ENCODE measurements at places on chromosomes 16 and 17.

- peak; percentile 68 for DNase-seq
Observed at GRCh38 chr17:50114849-50115357, 15.1 kb downstream of the SAMD14 start.

GRCh38 chr16:14193316-14193871 is 122.3 kb downstream of the MRTFB start:
- DNase-seq = no peak

DNA sequence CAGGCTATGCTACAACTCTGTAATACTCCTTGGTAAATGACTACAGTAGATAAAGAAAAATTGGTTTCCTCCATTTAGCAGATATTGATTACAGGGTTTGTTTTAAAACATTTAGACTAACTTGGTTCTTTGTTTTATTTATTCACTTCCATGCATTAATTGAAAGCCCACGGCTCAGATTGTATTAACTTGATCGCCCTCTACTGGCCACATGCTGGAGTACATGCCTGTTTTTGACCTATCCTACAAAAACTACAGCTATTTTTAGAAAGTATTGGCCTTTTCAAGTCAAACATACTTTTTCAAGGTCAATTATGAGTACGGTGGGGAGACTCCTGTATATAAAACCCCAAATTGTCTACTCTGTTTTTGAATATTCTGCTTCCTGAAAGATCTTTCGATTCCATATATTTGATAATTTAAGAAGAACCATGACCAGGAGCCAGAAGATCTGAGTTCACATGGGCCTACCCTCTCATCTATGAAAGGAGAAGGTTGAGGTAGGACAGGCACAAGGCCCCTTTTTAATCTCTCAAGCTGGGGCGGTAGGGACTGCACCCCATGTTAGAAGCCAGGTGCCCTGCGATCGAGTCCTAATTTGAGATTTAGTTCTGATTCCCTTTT is 51.8 kb downstream of the CA10 start:
- DNase-seq = peak; percentile 13

DNA sequence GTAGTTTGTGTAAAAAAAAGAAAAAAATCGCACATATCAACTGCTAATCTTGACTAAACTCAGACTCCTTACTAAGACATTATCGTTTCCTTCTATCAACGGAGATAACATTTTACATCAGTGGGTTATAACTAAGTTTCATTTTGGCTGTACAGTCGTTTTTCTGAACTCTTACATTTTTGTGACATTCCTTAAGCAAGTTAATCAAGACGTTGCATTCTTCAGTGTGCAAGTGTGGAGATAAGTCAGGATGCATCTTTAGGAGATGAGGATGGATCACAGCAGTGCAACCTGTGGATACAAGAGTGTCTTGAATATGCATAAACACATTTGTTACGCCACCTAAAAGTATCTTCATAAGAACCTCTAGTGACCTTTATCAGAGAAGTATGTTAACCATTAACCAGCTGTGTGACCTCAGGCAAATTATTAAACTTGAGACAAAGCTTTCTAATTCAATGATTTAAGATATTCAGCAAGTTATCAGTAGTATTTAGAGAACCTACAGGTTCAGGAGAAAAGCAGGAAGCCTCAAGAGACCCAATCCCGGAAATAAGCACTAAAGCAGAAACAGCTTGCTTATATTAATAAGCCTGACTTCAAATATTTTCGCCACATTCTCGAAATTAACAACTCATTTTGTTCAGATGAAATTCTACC is 9.4 kb downstream of the CMC2 start:
- no peak for DNase-seq

GRCh38 chr16:70738083-70738977 is 52.5 kb upstream of the MTSS2 start:
- DNase-seq = peak; percentile 64

GRCh38 chr17:83180996-83181481 is 101.6 kb downstream of the METRNL start:
- no peak for DNase-seq

DNA sequence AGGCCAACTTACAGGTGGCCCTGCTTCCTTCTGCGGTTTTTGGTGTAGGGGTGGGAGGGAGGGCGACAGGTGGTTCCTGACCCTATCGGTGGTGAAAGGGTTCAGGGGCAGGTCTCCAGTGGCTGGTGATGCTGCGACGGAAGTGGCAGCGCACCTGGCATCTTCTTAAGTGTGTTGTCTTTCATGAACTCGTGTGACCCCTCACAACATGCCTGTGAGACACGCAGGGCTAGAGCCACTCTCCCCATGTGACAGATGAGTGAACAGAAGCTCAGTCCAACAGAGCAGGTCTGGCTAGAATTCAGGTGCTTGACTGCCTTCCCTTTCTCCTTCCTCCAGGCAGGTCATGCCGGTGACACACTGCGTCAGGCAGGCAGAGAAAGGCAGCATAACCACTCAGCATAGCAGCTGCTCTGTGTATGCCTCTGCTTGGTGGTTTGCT is 8.0 kb downstream of the TNFAIP1 start:
- DNase-seq = no peak

GRCh38 chr16:85569615-85570212 is 43.4 kb upstream of the GSE1 start:
- DNase-seq = peak; percentile 66

- DNase-seq = no peak
Observed at GRCh38 chr17:32492264-32492589, 5.4 kb downstream of the CDK5R1 start.

DNA sequence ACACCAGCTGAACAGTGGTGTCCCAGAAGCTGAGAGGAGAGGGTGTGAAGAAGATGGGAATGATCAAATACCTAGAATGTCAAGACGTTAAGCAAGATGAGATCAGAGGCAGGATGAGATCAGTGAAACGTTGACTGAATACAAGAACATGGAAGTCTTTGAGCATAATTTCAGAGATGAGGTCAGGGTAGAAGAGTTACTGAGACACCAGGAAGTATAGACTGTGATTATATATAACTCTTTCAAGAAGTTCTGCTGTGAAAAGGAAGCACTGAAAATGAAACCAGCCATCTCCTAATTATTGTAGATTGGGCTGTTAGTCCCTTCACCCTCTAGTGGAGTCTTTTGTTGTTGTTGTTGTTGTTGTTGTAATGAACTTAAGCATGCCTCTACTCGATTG is 9.1 kb downstream of the SHCBP1 start:
- DNase-seq = no peak

GRCh38 chr16:27217256-27217655 is 13.9 kb downstream of the KDM8 start:
- no peak for DNase-seq

GRCh38 chr16:48236286-48236685 is 7.8 kb upstream of the LONP2 start:
- no peak for DNase-seq

- no peak for DNase-seq
Observed at GRCh38 chr17:28074010-28074409, 31.5 kb downstream of the NLK start.

- DNase-seq = no peak
Observed at GRCh38 chr17:61017317-61018006, 339.8 kb downstream of the BCAS3 start.

DNA sequence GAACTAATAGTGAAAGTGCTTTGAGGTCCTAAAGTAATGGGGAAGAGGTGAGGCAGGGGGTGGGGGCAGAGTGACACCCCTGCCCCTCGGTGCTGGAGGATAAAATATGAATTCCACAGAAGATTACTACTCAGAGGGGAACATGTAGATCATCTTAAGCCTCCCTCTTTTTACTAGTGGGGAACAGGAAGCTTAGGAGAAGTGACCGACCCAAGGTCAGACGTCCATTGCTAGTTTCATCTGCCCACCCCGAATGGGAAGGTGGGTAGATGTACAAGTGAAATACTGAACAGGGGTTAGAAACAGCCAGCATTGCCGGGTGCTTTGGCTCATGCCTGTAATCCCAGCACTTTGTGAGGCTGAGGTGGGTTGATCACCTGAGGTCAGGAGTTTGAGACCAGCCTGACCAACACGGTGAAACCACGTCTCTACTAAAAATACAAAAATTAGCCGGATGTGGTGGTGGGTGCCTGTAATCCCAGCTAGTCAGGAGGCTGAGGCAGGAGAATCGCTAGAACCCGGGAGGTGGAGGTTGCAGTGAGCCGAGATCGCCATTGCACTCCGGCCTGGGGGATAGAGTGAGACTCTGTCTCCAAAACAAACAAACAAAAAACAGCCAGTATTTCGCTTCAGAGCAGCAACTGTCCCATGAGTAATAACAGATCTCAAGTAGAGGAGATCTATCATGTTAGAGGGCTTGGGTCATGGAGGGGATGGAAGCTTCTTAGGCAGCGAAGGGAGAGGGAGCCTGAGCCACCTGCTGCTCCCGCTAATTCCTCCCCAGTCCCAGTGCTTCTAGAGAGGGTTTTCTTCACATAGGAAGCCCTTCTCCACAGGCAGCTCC is 1.2 kb upstream of the NR1D1 start:
- no peak for DNase-seq

DNA sequence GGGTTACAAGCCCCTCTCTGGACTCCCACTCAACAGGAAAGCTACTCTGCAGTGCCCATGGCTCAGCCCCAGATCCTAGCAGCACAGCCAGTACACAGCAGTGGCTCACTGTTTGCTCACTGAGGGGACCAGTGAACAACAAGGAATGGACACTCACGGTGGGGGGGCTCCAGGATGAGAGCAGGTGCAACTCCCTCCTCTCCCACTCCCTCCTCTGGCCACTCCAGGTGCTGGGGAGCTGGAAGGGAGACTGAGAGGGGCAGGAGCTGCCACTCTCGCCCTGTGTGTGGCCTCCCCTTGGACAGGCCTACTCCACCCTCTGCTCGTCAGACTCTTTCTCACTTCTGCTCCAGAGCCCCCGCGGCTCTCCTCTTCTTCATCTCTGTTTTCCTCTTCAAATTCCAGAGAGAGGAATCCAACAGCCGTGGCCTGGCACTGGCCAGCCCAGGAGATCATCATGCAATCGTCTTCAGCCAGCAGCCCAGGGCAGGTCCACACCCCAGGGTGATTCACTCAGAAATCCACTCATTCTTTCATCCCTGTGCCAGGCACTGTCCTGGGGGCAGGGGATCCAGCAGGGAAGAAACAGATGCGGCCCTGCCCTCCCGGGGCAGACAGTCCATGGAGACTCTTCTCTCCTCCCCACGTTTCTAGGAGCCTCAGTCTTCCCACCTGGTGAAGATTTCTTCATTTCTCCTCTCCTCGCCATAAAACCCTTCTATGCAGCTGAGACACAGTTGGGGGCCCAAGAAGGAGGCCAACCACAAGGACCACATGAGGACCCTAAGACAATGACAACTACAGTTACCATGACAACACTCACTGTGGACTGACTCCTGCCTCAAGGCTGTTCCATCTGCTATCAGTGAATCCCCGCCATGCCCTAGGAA is 30.7 kb downstream of the CFAP20 start:
- DNase-seq = peak; percentile 62

Measured in M059J (cell line).